ENCODE measurements at places on chromosomes 5 and 9. TPM values are rescaled to one million over a fixed set of nuclear protein-coding genes. Genes with fewer than 3 reads are reported as not detected.
A peak's percentile ranks its signal among the peaks of the same experiment; 100 is the strongest.

GRCh38 chr5:160369990-160370712 lies at the start of gene C1QTNF2:
Gene C1QTNF2, minus strand, starts transcription at chr5:160370626. Its CDS starts 15,615 bp downstream, at chr5:160355011.
- peaks cover 13% of the 10 kb centered on the region for H3K4me1 ChIP-seq
- peak within 1 kb of the TSS; percentile 60 for H3K27ac ChIP-seq
- no peak for DNase-seq
- H3K4me3 ChIP-seq = peak within 1 kb of the TSS; percentile 57
- no peaks in the 10 kb centered on the region for H3K27me3 ChIP-seq
- no peaks in the 10 kb centered on the region for H3K36me3 ChIP-seq

DNA sequence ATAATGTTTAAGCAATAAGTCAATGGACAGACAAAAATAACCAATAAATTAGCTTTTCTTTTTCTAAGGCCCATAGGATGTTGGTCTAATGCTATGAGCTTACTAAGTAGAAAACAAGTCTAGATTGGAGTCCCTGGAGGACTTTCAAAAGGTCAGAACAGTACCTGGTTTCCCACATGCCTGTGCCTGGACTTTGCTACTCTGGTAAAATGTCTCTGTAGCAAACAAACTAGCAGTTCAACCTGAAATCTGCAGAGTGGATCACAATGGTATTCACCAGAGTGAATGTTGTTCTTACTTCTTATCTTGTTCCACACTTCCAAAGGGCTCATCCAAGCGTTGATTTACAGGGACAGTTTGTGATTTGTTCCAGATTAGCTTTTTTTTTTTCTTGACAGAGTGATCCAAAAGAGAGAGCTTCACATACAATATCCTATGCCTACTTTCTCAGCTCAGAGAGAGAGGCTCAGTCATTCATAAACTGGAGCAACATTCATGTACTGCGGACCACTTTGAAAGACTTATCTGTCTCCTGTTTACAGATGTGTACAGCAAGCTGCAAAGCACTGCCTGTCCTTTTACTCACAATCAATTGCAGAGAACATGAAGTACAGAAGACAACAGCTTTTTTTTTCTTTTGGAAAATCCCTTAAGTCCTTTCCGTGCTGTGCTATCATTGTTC lies 466.1 kb downstream of the SPATA31D1 start:
- H3K4me3 ChIP-seq = no peak overlapping the region
- no peaks in the 10 kb centered on the region for H3K27me3 ChIP-seq
- no peaks in the 10 kb centered on the region for H3K36me3 ChIP-seq
- DNase-seq = no peak

DNA sequence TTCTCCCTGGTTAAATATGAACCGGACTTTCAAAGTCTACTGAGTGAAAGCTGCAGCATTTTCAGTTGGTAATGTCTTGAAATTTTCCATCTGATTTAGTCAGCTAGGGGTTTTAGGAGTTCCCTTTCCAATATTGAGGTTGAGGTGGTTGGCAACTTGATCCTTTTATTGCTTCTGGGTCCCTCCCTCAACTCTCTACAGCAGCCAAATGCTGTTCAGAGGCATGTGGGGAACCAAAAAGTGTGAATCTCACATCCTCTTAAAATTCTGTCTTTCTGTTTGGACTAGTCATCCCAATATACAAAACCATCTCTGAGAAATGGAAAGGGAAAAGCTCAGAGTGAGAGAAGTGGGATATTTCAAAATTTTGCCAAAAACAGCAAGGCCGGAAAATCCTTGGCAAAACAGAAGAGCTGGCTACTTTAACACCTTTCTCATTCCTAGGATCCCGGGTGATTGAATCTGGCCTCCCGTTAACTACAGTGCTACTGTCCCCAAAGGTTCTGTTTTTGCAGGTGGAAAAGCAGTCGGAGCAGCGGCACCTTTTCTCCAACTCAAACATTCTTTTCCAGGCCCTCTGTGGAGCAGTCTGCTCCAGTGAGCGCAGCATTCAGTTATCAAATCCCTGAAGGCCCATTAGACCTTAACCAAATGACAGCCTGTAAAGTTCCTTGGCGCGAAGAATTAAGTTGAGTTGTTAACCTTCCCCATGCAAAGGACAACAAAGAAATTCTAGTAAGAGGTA lies 345.9 kb upstream of the NUDT12 start:
- H3K27me3 ChIP-seq = no peaks in the 10 kb centered on the region
- no peaks in the 10 kb centered on the region for H3K36me3 ChIP-seq
- H3K4me1 ChIP-seq = peaks cover 4% of the 10 kb centered on the region
- H3K27ac ChIP-seq = no peak overlapping the region
- H3K4me3 ChIP-seq = no peak overlapping the region
- no peak for DNase-seq

GRCh38 chr5:1001406-1002270 lies 7.0 kb upstream of the NKD2 start:
- H3K36me3 ChIP-seq = no peaks in the 10 kb centered on the region
- no peak overlapping the region for H3K27ac ChIP-seq
- DNase-seq = no peak

GRCh38 chr5:105617436-105618215 lies 2053.1 kb downstream of the EFNA5 start:
- no peak overlapping the region for H3K4me3 ChIP-seq
- no peak for DNase-seq
- no peak overlapping the region for H3K27ac ChIP-seq
- H3K27me3 ChIP-seq = no peaks in the 10 kb centered on the region

DNA sequence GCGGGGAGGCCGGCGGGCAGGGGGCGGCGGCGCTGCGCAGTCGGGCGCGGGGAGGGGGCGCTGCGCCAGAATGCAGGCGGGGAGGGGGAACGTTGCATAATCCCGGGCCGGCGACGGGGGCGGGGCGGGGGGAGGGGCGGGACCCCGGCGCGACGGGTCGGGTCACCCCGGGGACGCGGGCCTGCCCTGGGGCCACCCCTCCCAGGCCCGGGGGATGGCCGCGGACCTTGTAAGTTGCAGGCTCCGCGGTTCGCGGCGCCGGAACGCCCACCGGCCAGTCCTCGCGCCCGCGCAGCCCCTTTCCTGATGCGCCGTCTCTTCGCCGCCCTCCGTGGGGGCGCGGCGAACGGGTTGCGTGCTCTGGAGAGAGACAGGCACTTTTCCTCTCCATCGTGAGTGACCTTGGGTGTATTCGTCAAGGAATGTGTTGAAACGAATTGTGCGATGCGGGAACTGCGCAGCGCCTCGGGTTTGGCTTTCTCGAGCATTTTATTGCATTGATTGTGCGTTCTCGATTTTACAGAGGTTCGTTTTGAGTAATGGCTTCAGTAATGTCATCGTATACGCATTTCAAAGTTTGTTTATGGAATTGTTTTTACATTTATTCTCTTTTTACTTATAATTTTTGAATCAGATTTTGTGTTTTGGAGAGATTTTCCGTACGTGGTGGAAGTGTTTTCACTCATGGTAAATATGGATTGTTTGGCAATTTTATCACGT lies 802 bp downstream of the SPIN1 start:
- no peak for DNase-seq
- no peaks in the 10 kb centered on the region for H3K36me3 ChIP-seq
- H3K4me1 ChIP-seq = peaks cover 48% of the 10 kb centered on the region

GRCh38 chr9:126442636-126443035 lies 116.0 kb downstream of the MVB12B start:
- no peak overlapping the region for H3K4me3 ChIP-seq
- DNase-seq = no peak
- no peaks in the 10 kb centered on the region for H3K27me3 ChIP-seq
- H3K36me3 ChIP-seq = no peaks in the 10 kb centered on the region

GRCh38 chr5:81768935-81769452 lies 18.1 kb upstream of the SSBP2 start:
- H3K27me3 ChIP-seq = no peaks in the 10 kb centered on the region
- no peaks in the 10 kb centered on the region for H3K36me3 ChIP-seq
- no peak for DNase-seq
- no peak overlapping the region for H3K27ac ChIP-seq
- H3K4me1 ChIP-seq = peaks cover 10% of the 10 kb centered on the region

- H3K4me1 ChIP-seq = peaks cover 4% of the 10 kb centered on the region
- H3K36me3 ChIP-seq = no peaks in the 10 kb centered on the region
- H3K27ac ChIP-seq = no peak overlapping the region
- no peak for DNase-seq
- no peaks in the 10 kb centered on the region for H3K27me3 ChIP-seq
These were observed 140.3 kb downstream of the GNAQ start for GRCh38 chr9:77891128-77891800.

GRCh38 chr9:77647267-77648233 lies 572 bp downstream of the GNA14 start:
- H3K4me1 ChIP-seq = peaks cover 42% of the 10 kb centered on the region
- H3K27ac ChIP-seq = peak overlapping the region; percentile 69
- H3K4me3 ChIP-seq = peak overlapping the region; percentile 56
- H3K36me3 ChIP-seq = no peaks in the 10 kb centered on the region
- no peaks in the 10 kb centered on the region for H3K27me3 ChIP-seq

GRCh38 chr9:129835860-129836223 lies 584 bp downstream of the USP20 start:
- H3K4me1 ChIP-seq = peaks cover 56% of the 10 kb centered on the region
- peak overlapping the region; percentile 87 for H3K27ac ChIP-seq
- peaks cover 25% of the 10 kb centered on the region for H3K36me3 ChIP-seq
- DNase-seq = no peak
- peak overlapping the region; percentile 95 for H3K4me3 ChIP-seq

DNA sequence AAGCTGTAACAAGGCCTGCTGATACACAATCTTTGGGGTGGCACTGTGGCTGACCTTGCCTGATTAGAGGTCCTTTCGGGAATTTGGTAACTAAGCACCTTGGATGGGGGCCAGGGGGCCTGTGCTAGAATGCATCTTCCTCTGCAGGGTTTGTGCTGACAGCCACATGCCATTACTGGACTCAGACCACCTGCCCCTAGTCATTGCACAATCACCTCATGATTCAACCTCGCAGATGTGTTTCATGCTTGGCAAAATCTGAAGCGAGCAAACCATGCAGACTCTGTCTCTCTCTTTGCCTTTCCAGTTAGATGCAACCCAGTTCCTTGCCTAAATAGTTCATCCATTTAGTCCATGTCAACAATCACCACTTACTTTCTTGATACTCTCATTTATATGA lies 96.5 kb upstream of the ERCC6L2 start:
- no peak overlapping the region for H3K4me3 ChIP-seq
- H3K27me3 ChIP-seq = no peaks in the 10 kb centered on the region
- H3K27ac ChIP-seq = no peak overlapping the region
- DNase-seq = no peak
- H3K36me3 ChIP-seq = no peaks in the 10 kb centered on the region

DNA sequence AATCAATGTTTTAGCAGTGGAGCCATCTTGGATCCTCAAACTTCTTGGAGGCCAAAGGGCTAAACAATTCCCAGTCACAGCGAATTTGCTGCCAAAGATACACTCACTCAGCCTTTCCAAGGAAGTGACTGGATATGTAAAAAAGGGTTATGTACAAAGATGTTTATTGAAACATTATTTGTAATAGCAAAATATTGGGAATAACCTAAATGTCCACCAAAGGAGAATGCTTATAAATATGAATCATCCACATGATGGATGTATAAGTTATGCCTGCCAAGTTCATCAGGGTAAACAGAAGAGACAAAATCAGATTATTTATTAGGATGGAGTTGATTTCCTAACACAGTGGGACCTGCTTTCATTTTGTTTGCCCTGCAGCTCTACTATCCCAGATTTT lies 145.2 kb upstream of the ABCA1 start:
- no peaks in the 10 kb centered on the region for H3K4me1 ChIP-seq
- H3K36me3 ChIP-seq = no peaks in the 10 kb centered on the region
- H3K4me3 ChIP-seq = no peak overlapping the region
- DNase-seq = no peak

DNA sequence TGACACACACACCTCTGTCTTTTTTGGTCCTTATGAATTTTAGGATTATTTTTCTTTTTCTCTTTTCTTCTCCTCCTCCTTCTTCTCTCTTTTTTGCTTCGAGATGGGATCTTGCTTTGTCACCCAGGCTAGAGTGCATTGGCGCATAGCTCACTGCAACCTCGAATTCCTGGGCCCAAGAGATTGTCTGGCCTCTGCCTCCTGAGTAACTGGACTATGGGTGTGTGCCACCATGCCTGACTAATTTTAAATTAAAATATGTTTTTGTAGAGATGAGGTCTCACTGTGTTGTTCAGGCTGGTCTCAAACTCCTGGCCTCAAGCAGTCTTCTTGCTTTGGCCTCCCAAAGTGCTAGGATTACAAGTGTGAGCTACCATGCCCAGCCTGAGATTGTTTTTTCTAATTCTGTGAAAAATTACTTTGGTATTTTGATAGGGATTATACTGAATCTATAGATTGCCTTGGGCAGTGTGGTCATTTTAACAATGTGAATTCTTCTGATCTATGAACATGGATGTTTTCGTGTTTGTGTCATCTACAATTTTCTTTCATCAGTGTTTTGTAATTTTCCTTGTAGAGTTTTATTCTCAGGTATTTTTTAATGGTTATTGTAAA lies 7.7 kb downstream of the AHRR start:
- DNase-seq = no peak
- H3K4me1 ChIP-seq = no peaks in the 10 kb centered on the region
- no peaks in the 10 kb centered on the region for H3K27me3 ChIP-seq
- no peak overlapping the region for H3K27ac ChIP-seq
- H3K36me3 ChIP-seq = no peaks in the 10 kb centered on the region

Gene ADGRV1
- total RNA-seq = 10.6 TPM

Gene PLPPR1
- total RNA-seq = not detected

Gene CER1
- total RNA-seq = not detected

Gene C5orf22
- 18.2 TPM for total RNA-seq

Gene STC2
- 2.9 TPM for total RNA-seq

Gene TAF11L13
- total RNA-seq = not detected

Gene SLC36A3
- not detected for total RNA-seq
